ENCODE measurements at places on chromosomes 7 and 10.

DNA sequence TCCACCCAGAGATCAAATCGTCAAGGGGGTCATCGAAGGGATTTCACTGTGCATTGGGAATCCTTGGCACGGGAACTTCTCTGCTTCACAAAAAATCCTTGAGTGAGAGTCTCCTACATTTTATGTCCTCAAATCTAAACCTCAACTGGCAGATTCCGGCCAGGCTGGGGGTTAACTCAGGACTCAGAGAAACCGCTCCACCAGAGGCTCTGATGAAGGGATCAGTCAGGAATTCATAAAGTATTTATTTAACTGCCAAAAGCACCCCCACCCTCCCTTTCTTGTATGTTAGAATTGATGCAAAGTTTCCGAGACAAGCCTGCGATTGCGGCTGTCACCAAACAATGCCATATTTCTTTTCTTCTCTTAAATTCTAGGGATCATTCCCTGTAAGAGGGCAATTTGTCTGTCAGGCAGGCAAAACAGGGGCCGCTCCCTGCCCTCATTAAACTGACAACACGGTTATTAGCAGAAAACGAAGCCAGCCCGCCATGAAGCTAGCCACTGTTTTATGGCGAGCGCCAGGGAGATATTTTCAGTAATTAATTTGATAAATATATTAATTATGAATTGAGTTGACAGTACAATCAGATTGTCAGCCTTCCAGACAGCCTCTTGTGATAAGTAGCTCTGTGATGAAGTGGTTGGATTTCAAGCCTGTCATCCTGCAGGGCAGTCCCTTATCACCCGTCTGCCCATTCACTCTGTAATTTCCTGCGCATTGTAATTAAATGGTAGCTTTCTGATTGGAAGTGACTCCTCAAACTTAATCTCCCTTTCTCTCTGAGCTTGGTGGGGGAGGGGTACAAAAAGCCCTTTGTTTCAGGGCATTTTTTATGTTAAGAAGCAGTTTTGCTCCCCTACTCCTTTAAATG, 153.0 kb upstream of the GPR26 start:
- no peak for DNase-seq

- DNase-seq, result no peak
These were observed 40.1 kb downstream of the RBM33 start for GRCh38 chr7:155684543-155684942.

GRCh38 chr7:20450536-20450935, 119.8 kb downstream of the ITGB8 start:
- no peak for DNase-seq

DNA sequence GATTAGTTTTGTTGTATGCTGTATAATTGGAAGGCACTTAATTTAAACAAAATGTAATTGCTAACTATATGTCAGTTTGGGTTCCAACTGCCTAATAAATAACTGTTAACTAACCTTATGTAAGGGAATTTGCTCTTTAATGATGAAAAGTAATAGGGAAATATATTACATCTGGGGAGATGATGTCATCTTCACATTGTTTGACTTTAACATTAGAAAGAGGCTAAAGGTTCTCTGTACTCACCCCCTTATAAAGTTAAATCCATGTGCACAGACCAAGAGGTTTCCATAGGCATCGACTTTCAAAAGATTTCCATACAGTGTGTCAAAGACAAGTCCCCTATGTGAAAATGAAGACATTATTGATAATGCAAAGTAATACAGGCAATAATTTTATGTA, 87.6 kb downstream of the NT5C2 start:
- no peak for DNase-seq

- peak; percentile 73 for DNase-seq
These were observed 21.3 kb downstream of the ZEB1 start for GRCh38 chr10:31340343-31340742.

GRCh38 chr10:80506189-80506575, 31.5 kb upstream of the SH2D4B start:
- no peak for DNase-seq

DNA sequence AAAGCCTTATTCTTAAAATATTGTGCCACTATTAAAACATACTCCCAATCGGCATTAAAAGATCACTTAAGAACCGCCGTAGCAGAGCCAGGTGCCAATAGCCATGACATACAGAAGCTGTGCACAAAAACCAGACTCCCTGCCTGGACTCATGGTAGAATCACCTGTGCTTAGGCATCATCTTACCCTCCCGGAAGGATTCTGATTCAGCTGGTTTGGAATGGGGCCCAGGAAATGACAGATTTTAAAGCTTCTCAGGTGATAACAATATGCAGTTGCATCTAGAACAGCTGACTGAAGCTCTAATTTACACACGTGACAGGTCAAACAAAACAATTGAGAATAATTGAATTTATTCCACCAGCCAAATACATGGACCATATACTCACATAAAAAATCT, 10.7 kb downstream of the A1CF start:
- DNase-seq, result peak; percentile 83

- DNase-seq, result no peak
These were observed 117.3 kb downstream of the KCNMA1 start for GRCh38 chr10:77520290-77520689.

GRCh38 chr7:111710839-111711380, 148.6 kb upstream of the IMMP2L start:
- no peak for DNase-seq

- DNase-seq, result no peak
These were observed 82.7 kb upstream of the GPR22 start for GRCh38 chr7:107387128-107387527.

DNA sequence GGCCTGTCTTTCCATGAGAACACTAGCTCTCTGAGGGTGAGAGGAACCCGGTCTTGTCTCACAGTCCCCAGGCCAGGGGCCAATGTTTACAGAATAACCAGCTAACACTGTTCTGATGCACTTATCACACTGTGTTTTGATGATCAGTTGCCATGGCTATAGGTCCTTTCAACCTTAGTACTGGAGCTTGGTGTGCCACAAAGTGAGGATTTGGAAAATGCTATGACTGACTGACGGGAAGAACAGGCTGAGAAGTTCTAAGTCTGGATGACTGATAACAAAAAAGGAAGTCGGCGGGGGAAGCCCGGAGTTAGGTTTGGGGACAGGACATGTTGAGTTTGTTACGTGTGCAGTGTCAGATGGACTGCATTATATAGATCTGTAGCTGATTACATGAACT, 141.8 kb downstream of the CTTNBP2 start:
- peak; percentile 73 for DNase-seq

GRCh38 chr10:63477927-63478326, 12.2 kb upstream of the JMJD1C start:
- DNase-seq, result no peak

- DNase-seq, result peak; percentile 72
These were observed 20.5 kb upstream of the FZD1 start for GRCh38 chr7:91243591-91244301.

- DNase-seq, result no peak
These were observed 35.8 kb upstream of the EIF4H start for GRCh38 chr7:74138334-74138867.

- no peak for DNase-seq
These were observed 22.7 kb upstream of the TOMM7 start for GRCh38 chr7:22845221-22845834.

- peak; percentile 31 for DNase-seq
These were observed 9.4 kb downstream of the PDAP1 start for GRCh38 chr7:99398891-99399445.

- no peak for DNase-seq
These were observed 9.8 kb downstream of the LRMDA start for GRCh38 chr10:75441196-75441595.

- no peak for DNase-seq
These were observed 16.7 kb downstream of the CRPPA start for GRCh38 chr7:16404636-16405035.

DNA sequence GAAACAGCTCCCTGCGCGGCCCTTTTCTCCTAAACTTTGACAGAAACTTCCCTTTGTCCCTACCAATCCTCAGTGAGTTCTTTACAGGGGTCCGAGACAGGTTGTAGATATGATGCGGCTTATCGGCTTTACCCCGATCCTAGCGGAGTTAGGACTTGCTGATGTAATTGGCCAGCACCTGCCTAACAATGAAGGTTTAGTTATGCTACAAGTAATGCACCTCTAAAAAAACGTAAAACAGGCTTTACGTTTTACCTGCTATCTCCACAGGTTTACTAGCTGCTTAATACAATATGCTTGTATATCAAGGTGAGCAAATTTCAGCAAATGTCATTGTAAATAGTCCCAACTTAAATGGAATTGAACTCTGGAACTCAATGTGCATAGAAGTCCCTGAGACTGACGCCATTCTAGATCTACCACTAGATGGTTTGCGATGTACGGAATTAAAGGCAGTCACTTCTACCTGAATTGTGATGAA, 697 bp upstream of the SNX13 start:
- peak; percentile 64 for DNase-seq

DNA sequence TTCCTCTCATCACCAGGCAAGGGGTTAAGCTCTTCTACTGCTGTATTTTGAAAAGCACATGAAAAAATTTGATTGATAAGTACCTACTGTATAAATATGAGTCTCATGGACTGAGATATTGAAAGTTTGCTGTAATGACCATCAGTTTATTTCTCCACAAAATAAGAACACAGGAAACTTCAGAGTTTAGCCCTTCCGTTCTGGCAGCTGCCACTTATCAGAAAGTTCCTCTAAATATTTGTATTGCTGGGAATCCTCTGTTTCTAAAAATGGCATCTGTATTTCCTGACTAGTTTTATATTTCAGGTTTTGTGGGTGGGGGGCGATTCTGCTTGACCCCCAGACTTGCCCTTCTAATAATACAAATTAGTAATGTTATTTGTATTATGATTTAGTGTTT, 92.0 kb downstream of the LYZL2 start:
- no peak for DNase-seq

DNA sequence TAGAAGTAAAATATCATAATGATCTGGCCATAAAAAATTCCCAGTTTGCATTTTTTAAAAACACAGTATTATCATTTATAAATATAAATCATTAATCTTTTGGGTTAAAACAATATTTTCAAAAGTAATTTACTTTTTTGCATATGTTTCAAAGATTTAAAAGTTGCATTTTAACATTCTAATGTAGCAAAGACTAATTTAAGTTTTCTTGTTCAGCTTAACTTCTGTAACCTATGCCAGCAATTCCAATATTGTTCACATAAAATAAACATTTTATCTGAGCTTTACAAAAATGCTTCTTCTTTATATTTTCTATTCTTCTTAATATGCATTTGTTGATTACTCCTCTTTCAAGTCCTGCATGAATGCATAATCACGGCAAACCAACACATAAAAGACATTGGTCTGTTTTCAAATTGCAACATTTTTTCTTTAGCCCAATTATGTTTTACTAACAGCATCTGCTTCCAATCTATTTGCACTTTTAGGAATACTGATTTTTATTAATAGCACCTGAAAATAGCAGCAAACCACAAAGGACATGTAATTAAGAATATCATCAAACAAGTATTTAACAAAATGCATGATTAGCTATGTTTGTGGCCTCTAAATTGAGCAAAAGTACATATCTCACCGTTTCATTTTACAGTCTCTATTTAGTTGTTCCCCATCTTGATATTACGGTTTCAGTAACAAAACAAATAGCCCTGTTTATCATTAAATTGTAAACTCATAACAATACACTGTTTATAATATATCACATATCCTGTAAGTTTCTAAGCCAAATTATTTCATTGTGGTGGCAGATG, 286.9 kb upstream of the NFE2L3 start:
- no peak for DNase-seq

GRCh38 chr7:116511552-116512519, 12.3 kb downstream of the CAV2 start:
- peak; percentile 85 for DNase-seq

DNA sequence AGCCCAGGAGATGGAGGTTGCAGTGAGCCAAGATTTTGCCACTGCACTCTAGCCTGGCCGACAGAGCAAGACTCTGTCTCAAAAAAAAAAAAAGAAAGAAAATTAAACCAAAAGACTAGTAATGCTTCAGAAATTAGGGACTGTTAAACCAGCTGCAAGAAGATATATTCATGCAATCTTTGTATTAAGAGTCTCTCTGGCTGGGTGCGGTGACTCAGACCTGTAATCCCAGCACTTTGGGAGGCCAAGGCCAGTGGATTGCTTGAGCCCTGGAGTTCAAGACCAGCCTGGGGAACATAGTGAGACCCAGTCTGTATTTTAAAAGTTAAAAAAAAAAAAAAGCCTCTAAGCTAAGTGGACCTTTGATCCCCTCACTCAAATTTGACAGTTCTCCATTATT, 2.5 kb upstream of the HNRNPF start:
- no peak for DNase-seq

GRCh38 chr7:957418-958220, 3.1 kb upstream of the ADAP1 start:
- no peak for DNase-seq

DNA sequence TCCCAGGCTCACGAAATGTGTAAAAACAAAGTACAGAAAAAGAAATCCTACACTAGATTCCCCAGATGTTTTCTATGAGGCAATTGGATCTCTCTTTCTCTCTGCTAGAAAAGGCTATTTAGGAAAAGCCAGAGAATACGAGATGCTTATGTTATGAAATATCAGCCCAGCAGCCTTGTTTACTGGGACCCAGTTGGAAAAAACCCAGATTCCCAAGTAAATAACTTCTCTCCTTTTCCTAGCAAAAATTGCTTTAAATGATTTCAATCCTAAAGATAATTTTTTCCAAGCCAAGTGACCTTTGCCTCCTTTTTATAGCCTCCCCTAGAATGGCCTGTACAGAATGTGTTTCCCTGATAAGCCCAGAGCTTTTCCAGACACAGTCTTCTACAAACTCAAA, 199.3 kb downstream of the PLXNA4 start:
- no peak for DNase-seq

DNA sequence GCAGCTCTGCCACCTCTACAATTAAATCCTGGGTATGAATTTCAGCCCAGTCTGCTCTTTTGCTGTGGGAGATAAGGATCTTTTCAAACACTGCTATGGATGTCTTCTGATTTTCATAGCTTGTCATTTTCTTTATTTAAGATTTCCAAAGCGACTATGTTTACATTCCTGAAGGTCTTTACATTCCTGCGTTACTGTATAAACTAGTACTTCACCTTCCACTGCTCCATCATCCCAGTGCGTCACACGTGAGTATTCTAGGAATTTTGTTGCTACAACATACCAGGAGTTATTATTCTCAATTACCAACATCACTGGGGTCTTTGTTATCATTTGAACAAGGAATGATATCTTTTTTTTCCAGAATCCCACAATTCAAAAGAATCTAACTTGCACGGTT, 944.7 kb downstream of the SORCS3 start:
- no peak for DNase-seq

DNA sequence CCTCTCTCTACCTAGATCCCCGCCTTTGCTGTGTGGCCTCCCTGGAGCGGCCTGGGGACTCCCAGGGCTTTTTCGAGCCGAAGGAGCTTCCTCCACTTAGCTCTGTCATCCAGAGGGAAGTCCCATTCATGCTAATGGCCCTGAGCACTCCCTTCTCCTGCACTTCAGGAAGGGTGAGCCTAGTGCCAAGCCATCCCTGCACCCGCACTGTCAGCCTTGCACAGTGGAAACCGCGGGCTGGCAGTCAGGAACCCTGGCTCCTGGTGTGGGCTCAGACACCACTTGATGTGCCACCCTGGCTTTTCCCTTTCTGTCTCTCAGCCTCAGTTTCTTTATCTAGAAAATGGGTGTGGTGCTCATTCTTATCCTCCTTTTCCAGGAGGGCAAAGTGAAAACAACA, 131.6 kb downstream of the ZMIZ1 start:
- no peak for DNase-seq

- DNase-seq, result no peak
These were observed 243.7 kb upstream of the PHYHIPL start for GRCh38 chr10:58932577-58933314.
